NCI-H2081 (cell line): ENCODE measurements at places on chromosomes 1 and 21.

DNA sequence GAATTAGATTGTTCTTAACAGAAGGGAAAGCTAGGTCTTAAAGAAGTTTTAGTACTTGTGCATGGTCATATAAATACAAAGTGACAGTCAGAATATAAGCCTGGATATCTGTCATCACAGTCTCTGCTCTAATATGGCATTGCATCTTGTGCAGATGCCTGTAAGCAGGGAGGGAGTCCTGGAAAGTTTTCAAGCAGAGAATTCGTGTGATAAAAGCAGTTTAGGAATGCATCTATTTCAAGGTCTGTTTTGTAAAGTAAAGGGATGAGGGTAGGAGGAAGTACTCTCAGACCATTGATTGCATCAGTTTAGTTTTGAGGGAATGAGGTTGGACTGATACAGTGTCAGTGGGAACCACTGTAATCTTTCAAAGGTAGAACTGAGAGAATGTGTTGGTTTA is 30.6 kb downstream of the IARS2 start:
- DNase-seq: no peak

DNA sequence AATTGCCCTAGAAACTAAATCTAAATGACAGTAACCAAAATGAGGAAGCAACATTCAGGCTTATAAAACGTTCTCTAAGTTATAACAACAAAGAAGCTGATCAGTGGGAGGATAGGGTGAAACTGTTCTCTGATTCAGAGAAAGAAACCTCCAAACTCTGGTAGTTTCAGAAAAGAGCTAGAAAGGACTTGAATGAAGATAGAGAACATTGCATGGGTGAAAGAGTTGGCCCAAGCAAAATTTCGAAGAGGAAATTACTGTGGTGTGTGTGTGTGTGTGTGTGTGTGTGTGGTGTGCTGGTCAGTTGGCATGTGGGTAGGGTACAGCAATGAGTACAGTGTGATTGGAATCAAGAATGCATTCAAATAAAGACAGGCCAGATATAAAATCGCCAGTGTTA is 16.5 kb upstream of the SPAG17 start:
- no peak for DNase-seq

GRCh38 chr1:27365372-27366112 is 1.2 kb downstream of the MAP3K6 start:
- DNase-seq: peak; percentile 68

DNA sequence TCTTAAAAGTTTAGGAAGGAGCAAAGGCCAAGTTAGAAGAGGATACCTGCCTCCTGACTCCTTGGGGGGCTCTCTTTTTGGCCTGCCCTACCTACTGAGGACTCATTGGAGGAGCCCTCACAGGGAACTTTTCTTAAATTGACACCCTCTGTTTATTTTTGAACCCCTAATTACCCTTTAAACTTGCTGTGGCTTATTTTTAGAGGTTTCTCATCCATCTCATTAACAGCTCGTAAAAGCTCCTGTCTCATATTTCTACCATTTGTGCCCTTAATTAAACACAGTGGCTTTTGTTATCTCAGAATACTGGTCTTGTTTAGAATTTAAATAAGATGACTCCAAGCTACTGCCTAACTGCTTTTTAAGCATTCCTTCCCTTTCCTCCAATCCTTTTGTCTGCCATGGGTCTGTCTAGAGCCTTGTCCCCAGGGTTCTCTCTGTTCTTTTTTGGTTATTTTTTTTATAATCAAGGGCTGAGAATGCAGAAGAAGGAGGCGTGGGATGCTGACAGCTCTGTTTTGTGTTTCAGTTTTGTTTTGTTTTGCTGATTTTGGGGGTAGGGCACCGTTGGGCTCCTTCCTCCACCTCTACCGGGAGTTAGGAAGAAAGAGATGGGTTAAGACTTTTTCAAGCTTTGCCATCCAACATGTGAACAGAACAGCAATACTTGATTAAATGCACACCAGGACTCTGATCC is 78.0 kb downstream of the SYT6 start:
- DNase-seq: no peak

DNA sequence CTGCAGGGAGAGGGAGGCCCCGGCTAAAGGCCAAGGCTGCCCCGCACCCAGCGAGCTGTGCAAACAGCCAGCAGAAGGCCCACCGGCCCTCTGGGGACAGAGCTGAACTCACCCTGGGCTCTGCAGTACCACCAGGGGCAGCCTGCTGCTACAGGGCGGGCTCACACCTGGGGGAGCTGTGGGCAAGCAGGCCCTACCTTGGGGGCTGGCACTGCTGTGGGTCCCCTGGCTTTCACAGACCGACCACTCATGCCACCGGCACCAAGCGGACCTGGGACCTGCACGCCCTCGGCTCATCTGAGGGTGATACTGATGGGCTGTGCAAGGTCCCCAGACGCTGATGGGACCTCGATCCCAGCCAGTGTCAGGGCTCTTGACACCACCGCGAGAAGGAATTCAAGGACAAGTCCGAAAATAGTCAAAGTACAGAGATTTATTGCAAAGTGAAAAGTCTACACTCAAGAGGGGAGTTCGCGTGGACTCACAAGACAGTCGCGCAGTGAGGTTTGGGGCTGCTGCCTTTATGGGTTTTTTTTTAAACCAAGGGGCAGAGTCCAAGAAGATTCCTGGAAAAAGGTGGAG is 61.0 kb upstream of the ADARB1 start:
- DNase-seq: no peak

- DNase-seq: no peak
Observed at GRCh38 chr1:8016210-8016894, 9.8 kb downstream of the ERRFI1 start.

DNA sequence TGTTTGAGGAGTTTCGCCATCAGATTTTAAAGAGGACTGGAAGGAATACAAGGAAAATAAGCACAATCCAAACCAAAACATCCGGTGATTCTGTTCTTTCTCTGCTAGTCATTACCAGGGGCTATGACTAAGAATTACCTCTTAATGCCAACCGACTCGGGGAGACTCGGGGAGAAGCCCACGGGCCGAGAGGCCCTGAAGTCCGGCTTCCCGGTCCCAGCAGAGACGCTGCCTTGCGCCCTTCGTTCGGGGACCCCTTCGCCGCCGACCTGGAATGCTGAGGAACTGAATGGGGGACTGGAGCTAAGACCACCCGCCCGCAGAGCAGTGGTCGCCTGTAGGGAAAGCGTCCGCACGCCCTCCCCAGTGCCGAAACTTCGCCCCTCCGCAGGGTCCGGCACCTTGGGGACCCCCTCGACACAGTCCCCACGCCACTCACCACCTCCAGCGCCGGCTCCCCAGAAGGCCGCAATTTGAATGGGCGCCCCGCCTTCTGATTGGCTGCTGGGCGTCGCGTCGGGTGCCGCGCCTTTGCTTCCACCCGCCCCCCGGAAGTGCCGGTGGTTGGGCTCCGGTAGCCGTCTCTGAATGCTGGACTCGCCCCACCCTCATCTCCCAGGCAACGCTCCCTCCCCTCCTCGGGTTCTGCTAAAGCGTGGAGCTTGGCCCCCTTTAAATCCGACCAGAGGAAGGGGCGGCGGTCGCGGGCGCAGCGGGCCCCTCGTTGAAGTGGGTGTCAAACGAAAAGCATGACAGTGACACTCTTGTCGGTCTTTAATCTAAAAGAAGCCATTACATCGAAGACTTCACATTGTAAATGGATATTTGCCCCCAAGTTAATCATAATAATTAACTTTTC is at the start of gene KIF14:
TSS of gene KIF14 (minus strand) at position 479 of the 859 bp plus-strand sequence. CDS start 2,028 bp downstream, outside the sequence.
- DNase-seq: peak; percentile 97

DNA sequence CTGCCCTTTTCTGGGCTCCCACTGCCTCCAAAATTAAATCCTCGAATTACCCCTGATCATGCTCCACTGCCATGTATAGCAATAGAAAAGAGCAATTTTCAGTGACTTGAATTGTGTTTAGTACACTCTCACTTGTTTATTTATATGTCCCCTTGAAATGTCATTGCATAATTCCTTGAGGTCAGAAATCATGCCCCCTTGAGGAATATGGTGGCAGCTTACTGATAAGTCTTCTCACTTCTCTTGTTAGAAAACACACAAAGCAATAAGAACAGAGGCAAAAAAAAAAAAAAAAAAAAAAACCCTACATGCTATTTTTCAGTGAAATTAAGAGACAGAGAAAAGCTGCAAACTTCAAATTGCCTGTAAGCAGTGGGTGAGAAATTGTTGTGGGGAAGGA is 37.5 kb downstream of the GPR88 start:
- no peak for DNase-seq

DNA sequence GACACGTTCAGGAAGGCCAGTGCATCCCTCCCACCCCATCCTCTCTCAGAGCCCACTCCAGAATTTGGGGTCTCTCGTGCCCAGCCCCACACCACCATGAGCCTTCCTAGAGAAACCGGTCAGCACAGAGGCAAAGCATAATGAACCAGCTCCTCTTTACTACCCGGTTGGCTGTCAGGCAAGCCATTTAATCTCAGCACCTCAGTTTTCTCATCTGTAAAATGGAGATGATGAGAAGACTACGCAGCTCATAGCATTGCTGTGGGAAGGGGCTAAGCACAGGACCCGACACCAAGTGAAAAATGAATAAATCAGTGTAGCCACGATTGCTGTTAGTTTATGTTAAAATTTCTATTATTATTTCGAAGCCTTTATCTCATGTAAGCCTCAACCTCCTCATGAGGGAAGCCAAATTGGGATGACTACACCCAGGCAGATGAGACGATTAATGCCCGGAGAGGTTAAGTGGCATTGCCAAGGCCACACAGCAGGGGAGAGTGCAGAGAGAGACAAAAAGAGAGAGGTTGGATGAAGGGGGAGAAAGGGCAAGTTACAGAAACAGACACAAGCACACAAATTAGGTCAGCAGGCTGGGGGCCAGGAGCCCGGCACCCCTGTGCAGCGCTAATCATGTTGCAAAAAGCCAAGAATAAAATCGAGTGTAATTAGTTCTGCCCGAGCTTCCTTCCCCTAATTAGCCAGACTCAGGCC is 25.7 kb downstream of the SDC3 start:
- DNase-seq: no peak

- DNase-seq: no peak
Observed at GRCh38 chr1:7993593-7994479, 32.3 kb downstream of the ERRFI1 start.

DNA sequence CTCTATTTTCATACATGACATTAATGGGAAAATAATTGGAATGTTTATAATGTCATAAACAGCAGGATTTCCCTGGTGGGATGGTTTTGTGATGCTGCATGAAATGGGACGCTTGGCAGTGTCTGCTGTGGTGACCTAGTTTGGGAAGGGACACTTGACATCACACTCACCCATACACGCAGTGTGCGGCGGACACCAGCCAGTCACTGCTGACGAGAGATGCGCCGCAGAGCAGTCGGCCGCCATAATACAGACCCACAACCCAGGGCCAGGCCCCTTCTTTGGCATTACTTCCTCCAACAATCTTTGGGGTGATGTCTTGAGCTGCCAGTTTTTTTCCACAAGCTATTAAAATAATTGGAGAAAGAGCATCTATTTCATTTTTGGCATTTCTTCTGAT is 49.5 kb downstream of the CHODL start:
- no peak for DNase-seq

DNA sequence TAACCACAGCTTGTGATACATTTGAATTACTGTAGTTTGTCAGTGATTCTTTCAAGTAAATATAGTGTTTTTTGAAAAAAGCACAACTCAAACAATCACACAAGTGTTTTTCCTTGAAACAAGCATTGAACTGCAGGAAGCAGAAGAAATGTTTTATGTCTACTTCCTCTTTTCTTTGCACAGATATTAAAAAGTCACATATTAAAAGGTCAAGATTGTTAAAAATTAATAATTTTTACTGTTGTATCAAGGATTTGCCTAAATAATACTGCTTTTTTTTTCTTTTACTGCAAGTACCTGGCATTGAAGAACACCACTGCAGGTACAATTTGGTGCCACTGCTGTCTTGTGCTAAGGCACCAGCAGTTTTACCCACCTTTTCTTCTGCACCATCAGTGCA is 214.2 kb upstream of the C1orf105 start:
- DNase-seq: no peak

GRCh38 chr21:36125512-36126207 is 9.2 kb upstream of the CBR3 start:
- DNase-seq: peak; percentile 37

DNA sequence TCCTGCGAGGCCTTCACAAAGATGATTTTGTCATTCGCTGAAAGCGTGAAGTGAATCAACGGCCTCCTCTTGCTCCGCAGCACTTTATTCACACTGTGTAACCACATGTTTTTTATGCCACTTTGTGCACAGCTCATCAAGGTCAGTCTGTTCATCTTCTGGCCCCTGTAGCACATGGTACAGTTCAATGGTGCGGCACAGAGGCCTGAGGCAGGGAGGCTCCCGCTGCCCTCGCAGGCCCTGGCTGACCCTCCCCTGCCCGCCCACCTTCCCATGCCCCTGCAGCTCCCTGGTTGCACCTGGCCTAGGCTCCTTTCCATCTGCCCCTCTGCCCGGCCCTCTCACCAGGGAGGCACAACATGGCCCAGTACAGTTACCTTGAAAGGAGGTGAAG is 87.5 kb downstream of the CD247 start:
- no peak for DNase-seq

DNA sequence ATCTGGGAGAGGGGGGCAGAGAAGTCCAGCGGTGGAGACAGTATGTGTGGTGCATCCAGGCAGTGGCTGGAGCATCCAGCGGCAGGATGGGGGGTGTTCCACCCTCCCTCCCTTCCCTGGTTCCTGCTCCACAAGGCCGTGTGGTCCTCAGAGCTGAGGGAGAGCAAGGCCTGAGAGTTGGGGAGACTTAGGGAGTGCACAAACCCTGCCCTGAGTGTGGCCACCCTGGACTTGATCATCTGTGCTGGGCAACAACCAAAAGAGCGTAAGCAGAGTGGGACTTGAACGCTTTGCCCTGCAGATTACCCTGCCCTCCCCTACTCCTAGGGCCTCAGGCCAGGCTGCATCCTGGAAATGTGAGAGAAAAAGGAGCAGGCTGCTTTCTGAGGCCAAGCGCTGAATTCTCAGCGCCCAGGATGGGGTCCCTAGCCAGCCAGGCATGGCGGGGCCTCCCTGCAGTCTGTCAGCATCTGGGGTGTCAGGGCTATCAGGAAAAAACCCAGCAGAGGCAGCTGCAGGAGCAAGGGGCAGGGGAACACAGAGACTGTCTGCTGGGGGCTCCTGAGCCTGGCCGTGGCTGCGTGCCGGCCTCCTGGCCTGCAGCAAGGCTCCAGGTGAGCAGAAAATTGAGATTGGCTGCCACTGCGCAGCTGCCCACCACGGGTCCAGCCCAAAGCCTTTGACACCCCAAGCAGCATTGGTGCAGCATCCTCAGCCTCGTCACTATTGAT is 266.2 kb downstream of the NPHP4 start:
- no peak for DNase-seq

DNA sequence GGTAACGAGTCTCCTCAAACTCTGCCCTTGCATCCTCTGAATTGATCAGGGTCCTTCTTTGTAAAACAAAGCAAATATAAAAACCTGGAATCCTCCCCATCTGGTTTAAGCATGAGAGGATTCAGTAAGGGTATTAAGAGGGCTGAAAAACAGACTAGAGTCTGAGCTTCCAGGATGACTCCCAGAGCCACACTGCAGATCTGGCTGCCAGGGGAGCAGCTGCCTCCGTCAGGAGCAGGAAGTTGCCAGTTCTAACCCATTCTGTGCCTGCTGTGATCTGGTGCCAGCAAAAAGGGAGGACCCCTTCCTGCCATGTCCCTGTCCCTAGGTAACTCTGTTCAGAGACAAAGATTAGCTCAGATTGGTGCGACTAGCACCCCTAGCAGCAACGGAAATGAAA is 27.5 kb downstream of the SERTAD4 start:
- DNase-seq: peak; percentile 40

- DNase-seq: no peak
Observed at GRCh38 chr1:168553680-168554553, 10.1 kb upstream of the XCL2 start.

GRCh38 chr21:41241341-41241740 is 73.4 kb downstream of the BACE2 start:
- DNase-seq: no peak

- DNase-seq: no peak
Observed at GRCh38 chr1:38451541-38451993, 405.0 kb upstream of the POU3F1 start.
